ENCODE measurements at places on chromosomes 16 and 17.

DNA sequence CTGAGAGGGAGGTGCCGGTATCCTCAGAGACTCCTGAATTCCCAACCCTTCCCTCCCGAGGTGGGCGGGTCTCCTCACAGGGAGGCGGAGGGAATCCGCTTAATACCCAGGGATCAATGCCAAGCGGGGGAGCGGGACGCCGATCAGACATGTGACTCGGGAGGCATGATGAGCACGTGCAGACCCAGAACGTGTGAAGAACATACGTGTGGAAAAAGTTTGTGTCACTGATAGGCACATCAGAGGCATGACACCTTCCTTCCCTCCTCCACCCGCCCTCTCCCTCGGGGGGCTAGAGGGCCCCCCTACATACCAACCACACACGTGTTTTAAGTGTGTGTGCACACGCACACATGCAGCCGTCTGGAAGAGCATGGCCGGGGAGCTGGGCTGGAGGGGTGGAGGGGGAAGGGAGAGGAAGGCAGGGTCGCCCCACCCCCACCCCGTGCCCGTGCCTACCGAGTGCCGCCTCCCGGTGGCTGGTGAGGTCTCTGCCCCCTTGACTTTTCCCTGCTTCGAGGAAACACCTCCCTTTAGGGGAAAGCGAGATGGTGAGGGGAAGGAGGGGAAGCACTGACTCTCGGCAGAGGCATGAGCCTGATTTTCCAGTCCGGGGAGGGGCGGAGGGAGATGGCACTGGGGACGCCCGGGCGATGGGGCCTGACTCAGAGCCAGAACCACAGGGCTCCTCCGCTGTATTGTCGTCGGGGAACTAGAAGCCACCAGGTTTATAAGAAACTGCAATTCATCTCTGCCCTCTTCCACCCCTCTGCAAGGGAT lies 12.1 kb upstream of the TBX21 start:
- DNase-seq: no peak

DNA sequence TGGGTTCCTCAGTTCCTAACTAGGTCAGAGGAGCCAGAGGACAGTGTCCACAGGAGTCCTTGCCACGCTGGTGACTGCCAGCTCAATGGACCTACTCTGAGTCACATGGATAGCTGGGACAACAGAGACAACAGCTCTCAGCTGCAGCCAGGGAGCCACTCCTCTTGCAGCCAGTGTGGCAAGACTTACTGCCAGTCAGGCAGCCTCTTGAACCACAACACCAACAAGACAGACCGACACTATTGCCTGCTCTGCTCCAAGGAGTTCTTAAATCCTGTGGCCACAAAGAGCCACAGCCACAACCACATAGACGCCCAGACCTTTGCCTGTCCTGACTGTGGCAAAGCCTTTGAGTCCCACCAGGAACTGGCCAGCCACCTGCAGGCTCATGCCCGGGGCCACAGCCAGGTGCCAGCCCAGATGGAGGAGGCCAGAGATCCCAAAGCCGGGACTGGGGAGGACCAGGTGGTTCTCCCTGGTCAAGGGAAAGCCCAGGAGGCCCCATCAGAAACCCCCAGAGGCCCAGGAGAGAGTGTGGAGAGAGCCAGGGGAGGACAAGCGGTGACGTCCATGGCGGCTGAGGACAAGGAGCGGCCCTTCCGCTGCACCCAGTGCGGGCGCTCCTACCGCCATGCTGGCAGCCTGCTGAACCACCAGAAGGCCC lies 6.7 kb downstream of the ZNF646 start:
- DNase-seq: no peak

- DNase-seq: no peak
These were observed 7.0 kb downstream of the MT2A start for GRCh38 chr16:56615353-56615752.

GRCh38 chr16:1511662-1512569 lies 18.8 kb downstream of the TELO2 start:
- no peak for DNase-seq

GRCh38 chr16:4511441-4512082 lies 27.0 kb downstream of the CDIP1 start:
- no peak for DNase-seq

DNA sequence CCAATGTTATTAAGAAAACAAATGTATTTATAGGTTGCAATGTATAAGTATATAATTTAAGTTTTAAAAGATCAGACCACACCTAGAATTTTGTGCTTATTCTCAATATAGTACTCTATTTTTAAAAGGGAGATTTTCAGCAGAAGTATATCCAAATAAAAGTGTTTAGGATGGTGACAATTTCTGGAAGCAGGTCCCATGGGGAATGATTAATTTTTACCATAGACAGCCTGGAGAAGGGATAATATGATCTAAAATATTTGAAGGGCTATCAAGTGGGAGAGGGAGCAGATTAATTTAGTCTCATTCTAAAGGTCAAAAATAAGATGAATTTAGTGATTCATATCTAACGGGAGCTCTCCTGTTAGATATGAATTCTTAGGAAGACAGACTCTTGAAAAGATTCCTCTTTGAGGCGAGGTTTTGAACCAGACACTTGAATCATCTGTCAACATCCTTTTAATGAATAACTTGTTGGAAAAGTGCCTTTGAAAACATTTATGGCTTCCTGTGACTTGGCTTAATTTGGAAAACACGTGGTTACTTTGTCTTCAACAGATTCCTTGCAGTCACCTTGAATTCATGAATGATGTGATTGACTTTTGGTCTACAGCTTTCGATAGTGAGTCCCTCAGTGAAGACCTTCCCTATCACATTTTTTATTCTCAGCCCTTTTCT lies 29.3 kb upstream of the SMIM36 start:
- no peak for DNase-seq

GRCh38 chr17:76968707-76969597 lies 100.7 kb downstream of the MGAT5B start:
- DNase-seq: peak; percentile 90

DNA sequence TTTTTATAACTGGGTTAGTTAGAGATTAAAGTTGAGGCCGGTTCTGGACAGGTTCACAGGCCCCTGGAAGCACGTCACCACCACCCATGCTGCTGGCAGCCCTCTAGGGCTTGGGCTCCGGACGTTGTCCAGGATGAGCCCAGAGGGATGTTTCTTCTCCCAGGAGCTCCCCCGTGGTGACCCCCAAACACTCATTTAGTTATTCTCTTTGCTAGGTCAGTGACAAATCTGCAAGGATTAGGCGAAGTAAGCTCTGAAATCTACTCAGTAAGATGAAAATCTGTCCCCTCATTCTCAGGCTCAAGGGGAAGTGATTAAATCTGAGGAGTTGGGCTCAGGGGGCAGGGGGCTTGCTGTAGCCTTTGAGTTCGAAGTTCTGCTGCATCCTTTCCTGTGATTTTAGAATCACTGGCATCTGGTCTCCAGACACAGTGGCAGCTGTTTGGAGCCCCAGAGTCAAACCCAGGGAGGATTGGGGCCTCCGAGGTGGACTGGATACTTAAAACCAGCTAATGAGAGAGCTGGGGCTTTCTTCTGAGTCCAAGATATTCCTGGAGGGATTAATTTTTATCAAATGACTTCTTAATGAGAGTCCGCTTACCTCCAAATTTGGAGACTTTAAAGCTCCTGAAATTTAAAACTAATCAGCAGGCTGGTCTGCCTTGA lies 49.2 kb upstream of the HS3ST2 start:
- no peak for DNase-seq

DNA sequence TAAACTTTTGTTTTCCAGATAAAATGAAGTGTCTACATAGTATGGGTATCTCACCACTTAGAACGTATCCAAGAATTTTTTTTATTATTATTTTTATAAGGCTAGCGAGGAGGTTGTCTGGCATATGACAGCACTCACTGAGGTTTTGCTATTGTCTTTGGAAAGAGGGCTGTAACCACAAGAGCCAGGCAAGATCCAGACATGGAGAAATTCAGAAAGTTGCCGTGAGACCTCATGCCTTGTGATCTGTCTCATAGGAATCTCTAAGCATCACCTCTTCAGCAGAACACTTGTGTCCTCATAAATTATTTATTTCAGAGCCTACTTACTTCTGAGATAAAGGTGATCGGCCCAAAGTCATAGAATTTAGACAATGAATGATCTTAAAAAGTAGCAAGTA lies 410.8 kb downstream of the CDH11 start:
- DNase-seq: no peak

GRCh38 chr17:73359987-73360410 lies 48.2 kb upstream of the CDC42EP4 start:
- DNase-seq: no peak

GRCh38 chr17:54941285-54941684 lies 27.2 kb downstream of the COX11 start:
- no peak for DNase-seq

DNA sequence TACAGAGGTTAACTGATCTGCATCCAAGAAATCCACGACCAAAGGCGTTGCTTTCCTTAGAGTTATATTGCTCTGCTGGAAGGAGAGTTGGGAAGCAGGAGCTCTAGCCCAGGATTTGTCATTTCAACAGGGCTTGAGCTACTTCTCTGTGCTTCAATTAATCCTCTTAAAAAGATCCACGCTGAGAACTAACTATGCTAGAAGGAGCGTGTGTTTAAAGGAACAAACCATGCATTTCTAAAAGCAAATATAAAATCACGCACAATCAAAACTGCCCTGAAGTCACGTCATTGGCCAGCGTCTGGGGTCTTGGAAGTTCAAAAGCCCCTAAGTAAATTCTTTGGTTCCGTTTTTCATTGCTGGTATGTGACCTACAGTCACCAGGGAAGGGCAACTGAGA lies 1.1 kb downstream of the ARL6IP1 start:
- no peak for DNase-seq

- DNase-seq: no peak
These were observed 1008.5 kb upstream of the EEF2KMT start for GRCh38 chr16:6106061-6106460.

- DNase-seq: no peak
These were observed 9.1 kb downstream of the TEKT3 start for GRCh38 chr17:15332338-15332737.

DNA sequence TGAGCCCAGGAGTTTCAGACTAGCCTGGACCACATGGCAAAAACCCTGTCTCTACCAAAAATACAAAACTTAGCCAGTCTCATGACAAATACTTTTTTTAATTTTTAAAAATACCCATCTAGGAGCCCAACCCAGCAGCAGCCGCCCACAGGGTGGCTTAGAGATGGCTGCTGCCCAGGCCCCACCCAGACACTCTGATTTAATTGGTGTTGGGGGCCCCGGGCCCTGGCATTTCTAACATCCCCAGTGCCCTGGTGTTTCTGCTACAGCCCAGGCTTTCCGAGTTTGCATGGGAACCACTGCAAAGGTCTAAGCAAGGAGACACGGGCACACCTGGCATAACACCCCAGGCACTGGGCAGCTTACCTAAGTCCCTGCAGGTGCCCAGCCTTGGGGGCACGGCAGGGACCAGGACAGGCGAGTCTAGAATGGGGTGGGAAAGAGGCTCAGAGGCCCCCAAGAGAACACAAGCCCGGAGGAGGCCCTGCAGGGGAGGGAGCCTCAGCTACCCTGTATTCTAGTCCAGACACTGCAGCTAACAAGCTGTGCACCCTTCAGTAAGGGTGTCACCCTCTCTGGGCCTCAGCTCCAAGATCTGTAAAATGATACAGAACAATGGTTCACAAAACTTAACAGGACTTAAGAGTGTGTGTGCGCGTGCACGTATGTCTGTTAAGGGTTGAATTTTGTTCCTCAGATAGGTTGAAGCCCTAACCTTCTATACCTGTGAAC lies 48.8 kb downstream of the RMI2 start:
- DNase-seq: no peak

GRCh38 chr17:62968445-62968923 lies 2.4 kb downstream of the TANC2 start:
- DNase-seq: peak; percentile 85

GRCh38 chr17:78674156-78674555 lies 97.0 kb upstream of the DNAH17 start:
- no peak for DNase-seq

DNA sequence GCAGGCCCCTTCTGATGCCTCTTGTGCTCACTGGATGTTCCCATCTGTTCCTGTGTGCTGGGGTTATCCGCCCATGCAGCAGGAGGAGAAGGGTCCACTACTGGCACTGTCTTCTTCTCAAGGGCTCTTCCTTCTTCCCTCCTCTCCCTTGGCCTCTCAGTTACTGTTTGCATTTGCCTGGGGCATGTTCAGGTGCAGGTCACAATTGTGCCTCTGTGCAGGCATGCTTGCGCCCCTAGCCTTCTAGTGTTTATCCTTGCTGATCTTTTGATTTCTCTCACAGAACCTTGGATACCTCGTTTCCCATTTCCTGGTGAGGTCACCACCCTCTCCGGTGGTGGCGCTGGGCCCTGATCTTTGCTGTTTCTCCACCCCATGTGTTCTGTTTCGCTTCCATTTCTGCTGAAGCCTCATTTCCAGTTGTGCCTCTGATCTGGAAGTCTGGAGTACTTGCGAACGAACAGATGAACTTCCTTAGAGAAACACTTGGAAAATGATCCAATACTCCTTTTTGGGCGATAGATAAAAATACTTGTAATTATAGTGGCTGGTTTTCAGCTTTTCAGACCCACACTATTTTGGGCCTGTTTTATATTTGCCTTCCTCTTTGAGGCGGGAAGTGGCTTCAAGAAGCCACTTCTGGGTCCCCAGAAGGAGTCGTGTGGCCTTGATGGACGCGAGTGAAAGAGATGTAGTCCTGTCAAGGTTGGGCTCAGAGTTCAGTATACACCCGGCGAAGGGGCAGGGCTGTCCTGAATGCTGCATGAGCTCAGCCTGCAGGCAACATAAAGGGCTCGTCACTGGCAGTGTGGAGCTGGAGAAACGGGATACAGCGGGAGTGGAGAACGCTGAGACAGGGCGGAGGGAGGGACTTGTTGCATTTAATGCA lies 312.9 kb downstream of the SNX29 start:
- no peak for DNase-seq

DNA sequence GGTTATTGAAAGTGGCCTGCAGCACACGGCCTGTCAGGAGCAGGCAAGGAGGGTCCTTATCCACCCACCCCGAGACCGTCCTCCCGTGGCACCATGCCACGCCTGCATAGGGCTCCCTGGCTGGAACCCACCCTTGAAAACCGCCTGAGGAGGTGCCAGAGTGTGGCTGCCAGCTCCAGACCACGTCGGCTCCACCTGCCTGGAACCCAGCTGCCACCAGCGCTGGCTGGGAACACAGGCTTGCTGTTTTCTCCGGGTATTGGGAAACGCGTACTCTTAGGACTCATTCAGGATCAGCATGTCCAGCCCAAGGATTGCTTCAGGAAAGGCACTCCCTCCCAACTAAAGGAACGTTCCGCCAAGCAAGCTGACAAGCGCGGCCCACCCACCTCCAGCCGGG lies 6.7 kb downstream of the ARL16 start:
- DNase-seq: no peak

DNA sequence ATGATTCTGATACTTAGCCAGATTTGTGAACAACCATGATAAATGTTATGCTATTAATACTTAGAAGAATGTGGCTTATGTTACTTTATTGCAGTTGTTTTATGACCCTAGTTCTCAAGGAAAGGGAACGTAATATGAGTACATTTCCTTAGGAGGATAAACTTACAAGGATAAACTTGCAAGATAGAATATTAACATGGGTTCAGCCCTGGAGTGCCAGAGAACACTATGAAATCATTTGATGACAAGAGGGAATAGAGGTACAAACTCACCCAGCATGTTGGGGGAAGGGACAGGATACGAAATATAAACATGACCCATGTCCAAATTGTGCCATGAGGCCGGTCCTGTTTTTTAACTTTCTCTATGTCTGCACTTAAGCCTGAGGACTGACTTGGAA lies 13.0 kb upstream of the ABCA5 start:
- DNase-seq: no peak

Data from germinal center (tissue), 1 donor.